ENCODE measurements at places on chromosomes 3 and 15. TPM values are rescaled to one million over a fixed set of nuclear protein-coding genes. Genes with fewer than 3 reads are reported as not detected.

DNA sequence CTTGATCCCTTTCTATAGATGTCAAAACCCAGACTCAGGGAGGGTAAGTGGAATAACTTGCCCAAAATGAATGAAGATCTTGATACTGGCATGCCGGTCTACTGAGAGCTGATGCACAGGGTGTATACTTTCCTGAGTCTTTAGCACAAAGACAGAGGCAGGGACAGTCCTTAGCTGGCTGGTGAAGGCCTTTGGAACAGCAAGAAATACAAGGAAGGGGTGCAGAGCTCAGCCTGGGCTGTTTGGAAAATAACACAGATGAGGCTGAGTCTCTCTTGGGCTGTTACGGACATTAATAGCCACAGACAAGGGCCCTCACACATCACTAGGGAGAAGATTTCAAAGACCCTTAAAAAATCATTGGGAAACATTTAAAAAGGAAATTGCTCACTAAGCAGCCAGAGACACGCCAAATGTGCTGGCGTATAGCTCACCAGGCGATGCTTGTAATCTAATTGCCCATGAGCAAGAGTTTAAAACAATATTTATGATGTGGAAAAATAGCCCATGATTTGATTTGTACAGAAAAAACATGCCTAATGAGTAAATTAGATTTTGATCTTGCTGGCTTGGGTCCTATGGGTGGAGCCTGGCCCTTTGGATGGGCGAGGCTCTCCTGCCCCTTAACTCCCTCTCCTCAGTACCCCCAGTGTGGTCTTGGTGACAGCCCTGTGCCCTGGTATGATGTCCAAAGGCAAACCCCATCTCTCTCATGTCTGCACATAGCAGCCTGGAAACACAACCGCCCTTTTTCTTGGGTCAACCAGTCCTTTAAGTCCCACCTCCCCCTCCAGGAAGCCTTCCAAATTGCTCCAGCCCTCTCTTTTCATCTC is 81.8 kb upstream of the MRPS22 start:
- no peaks in the 10 kb centered on the region for H3K4me1 ChIP-seq
- H3K27me3 ChIP-seq, result peaks cover 10% of the 10 kb centered on the region
- H3K27ac ChIP-seq, result no peak overlapping the region
- no peak for DNase-seq
- no peaks in the 10 kb centered on the region for H3K36me3 ChIP-seq

DPPA4 gene
- total RNA-seq, result not detected

GRCh38 chr3:71874618-71875017 is 89.7 kb upstream of the PROK2 start:
- no peaks in the 10 kb centered on the region for H3K36me3 ChIP-seq
- H3K27me3 ChIP-seq, result peaks cover 9% of the 10 kb centered on the region
- H3K4me3 ChIP-seq, result no peak overlapping the region
- no peak for DNase-seq
- no peaks in the 10 kb centered on the region for H3K4me1 ChIP-seq
- H3K27ac ChIP-seq, result no peak overlapping the region

DNA sequence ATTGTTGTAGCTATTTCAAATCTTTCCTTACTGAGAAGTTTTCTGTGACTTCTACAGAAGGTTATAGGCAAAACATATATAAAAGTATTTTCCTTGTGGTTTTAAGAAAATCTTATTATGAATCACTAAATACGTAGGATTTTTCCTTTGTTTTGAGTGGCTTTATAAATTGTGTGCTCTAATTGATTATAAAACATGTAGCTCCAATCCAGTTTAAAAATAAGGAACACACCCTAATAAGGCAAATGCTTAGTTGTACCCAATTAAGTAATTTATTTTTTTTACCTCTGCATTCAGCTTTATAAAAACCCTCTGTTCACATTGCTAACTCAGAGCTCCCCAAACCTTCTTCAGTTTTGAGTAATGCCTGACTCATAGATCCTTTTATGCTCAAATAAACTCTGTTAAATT is 408.0 kb downstream of the NAALADL2 start:
- peak; percentile 21 for DNase-seq
- no peaks in the 10 kb centered on the region for H3K36me3 ChIP-seq
- H3K27ac ChIP-seq, result peak overlapping the region; percentile 31
- peaks cover 8% of the 10 kb centered on the region for H3K4me1 ChIP-seq
- H3K4me3 ChIP-seq, result no peak overlapping the region
- no peaks in the 10 kb centered on the region for H3K27me3 ChIP-seq

DNA sequence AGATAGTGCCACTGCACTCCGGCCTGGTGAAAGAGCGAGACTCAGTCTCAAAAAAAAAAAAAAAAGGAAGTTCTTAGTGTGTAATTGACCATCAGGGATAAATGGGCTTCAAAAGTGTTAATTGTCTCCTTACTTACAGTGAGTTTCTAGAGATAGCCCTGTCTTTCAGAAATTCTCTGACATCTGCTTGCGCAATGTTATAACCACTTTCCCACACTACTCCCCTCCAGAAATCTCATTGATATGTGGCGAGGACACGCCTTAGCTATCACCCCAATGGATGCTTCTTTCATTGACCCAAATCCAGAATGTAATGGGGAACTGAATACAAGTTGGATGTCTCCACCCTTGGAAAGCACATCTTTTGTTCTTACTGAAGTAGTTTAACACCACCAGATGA is 70.9 kb downstream of the GMPS start:
- no peak overlapping the region for H3K27ac ChIP-seq
- H3K4me1 ChIP-seq, result no peaks in the 10 kb centered on the region
- no peaks in the 10 kb centered on the region for H3K27me3 ChIP-seq
- peaks cover 35% of the 10 kb centered on the region for H3K36me3 ChIP-seq

GRCh38 chr3:40299721-40300335 is 9.7 kb upstream of the EIF1B start:
- H3K27me3 ChIP-seq, result no peaks in the 10 kb centered on the region
- DNase-seq, result peak; percentile 77
- H3K4me3 ChIP-seq, result no peak overlapping the region
- H3K27ac ChIP-seq, result no peak overlapping the region

USP13 gene
- total RNA-seq, result 11.6 TPM

GRCh38 chr3:159843840-159844730 is 144.6 kb upstream of the IL12A start:
- H3K4me3 ChIP-seq, result no peak overlapping the region
- no peaks in the 10 kb centered on the region for H3K36me3 ChIP-seq
- H3K27ac ChIP-seq, result peak overlapping the region; percentile 83
- DNase-seq, result no peak
- H3K4me1 ChIP-seq, result peaks cover 34% of the 10 kb centered on the region
- no peaks in the 10 kb centered on the region for H3K27me3 ChIP-seq

MST1R gene
- total RNA-seq, result 66.4 TPM

GRCh38 chr3:72165317-72165716 is 380.4 kb upstream of the PROK2 start:
- no peak overlapping the region for H3K27ac ChIP-seq
- H3K36me3 ChIP-seq, result no peaks in the 10 kb centered on the region
- no peak overlapping the region for H3K4me3 ChIP-seq
- no peaks in the 10 kb centered on the region for H3K27me3 ChIP-seq

HHATL gene
- total RNA-seq, result not detected

CLEC3B gene
- total RNA-seq, result not detected

DNA sequence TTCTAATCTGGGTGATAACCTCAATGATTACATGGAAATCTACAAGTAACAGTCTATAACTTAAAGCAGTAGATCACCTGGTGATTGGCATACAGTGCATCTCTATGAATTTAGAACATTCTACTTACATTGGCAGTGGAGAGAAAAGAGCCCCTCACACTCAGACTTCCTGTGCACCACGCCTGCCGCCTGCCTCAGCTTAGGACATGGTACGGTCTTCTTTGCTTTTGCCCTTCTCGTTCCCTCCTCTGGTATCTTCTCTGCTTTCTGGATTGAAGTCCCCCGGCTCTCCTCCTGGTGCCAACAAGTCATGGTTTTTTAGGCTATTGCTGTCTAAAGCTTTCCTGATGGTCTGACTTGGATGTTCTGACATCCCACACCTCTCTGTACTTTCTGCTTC is 7.9 kb upstream of the KCNMB3 start:
- DNase-seq, result no peak
- no peaks in the 10 kb centered on the region for H3K36me3 ChIP-seq
- no peaks in the 10 kb centered on the region for H3K27me3 ChIP-seq
- no peak overlapping the region for H3K4me3 ChIP-seq

- H3K27me3 ChIP-seq, result no peaks in the 10 kb centered on the region
- H3K36me3 ChIP-seq, result peaks cover 82% of the 10 kb centered on the region
- DNase-seq, result no peak
- peaks cover 7% of the 10 kb centered on the region for H3K4me1 ChIP-seq
- no peak overlapping the region for H3K27ac ChIP-seq
- no peak overlapping the region for H3K4me3 ChIP-seq
Observed at GRCh38 chr3:19954676-19955075, 7.8 kb downstream of the RAB5A start.

DNA sequence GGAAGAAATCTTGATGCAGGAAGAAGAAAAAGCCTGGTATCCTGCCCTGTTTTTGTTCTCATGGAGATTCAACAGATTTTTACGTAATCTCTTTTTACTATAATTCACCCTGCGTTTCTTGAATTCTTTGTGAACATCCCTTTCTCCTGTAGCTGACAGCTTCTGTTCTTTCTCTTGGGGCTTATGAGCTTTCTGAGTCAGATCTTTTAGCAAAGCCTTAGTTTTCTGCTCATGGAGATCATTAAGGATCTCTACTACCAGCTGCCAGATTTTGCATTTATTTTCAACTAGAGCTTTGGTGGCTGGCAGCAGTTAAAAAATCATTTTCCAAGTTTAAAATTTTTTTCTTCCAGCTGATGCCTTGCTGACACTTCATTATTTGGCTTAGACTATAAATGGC is 51.6 kb downstream of the MOBP start:
- H3K27me3 ChIP-seq, result peaks cover 27% of the 10 kb centered on the region
- H3K4me1 ChIP-seq, result no peaks in the 10 kb centered on the region
- no peak overlapping the region for H3K4me3 ChIP-seq
- no peak overlapping the region for H3K27ac ChIP-seq
- peaks cover 7% of the 10 kb centered on the region for H3K36me3 ChIP-seq

CCDC13 gene
- total RNA-seq, result 1.1 TPM

SLC9C1 gene
- total RNA-seq, result not detected

DNA sequence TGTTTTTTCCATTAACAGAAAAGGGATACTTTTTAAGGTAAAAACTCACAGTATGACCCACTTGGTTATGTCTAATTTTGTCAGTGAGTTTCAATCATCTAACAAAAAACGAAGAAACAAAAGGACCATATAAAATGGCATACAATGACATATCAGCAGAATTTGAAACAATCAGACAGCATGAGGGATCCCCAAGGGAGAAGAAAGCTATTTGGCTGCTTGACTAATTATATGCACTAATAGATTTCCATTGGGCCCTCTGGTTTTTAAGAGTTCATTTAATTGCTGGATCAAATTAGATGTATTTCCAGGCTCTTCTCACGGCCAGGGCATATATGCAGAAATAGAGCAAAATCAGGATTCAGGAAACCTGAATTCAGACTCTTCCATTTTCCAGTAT is 376.4 kb upstream of the GBE1 start:
- H3K4me1 ChIP-seq, result no peaks in the 10 kb centered on the region
- no peaks in the 10 kb centered on the region for H3K36me3 ChIP-seq
- H3K4me3 ChIP-seq, result no peak overlapping the region

GRCh38 chr3:35664460-35664919 is 25.2 kb downstream of the ARPP21 start:
- H3K27me3 ChIP-seq, result peaks cover 84% of the 10 kb centered on the region
- no peak for DNase-seq
- H3K36me3 ChIP-seq, result no peaks in the 10 kb centered on the region
- no peak overlapping the region for H3K4me3 ChIP-seq
- no peaks in the 10 kb centered on the region for H3K4me1 ChIP-seq

CFAP44 gene
- total RNA-seq, result 4.0 TPM

DNA sequence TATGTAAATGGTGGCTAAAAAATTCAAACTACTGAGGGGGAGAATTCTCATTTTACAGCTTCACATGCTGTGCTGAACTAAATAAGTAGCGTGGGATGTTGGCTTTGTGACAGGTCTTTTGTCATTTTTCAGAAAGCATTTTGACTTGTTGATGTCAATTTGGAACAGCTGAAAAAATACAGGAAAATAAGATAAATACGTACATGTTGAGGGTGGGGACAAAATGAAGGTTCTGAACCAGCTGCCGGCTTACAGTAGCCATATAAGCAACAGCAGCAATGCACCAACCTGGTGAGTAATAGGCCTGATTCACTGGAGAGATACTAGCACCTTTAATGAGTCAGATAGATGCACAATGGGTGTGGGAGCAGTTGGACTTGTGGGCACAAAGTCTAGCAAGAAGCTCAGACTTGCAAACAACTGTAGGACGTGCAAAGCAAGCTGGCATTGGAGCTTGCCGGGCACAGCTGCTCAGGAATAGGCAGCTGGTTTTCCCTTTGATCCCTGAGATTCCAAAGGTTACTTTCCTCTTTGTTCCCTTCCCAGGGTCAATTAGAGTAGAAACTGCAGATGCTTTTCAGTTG is 12.9 kb downstream of the B3GNT5 start:
- no peak overlapping the region for H3K4me3 ChIP-seq
- peaks cover 24% of the 10 kb centered on the region for H3K4me1 ChIP-seq
- H3K27ac ChIP-seq, result no peak overlapping the region
- peak; percentile 96 for DNase-seq
- peaks cover 29% of the 10 kb centered on the region for H3K36me3 ChIP-seq
- H3K27me3 ChIP-seq, result no peaks in the 10 kb centered on the region

DNA sequence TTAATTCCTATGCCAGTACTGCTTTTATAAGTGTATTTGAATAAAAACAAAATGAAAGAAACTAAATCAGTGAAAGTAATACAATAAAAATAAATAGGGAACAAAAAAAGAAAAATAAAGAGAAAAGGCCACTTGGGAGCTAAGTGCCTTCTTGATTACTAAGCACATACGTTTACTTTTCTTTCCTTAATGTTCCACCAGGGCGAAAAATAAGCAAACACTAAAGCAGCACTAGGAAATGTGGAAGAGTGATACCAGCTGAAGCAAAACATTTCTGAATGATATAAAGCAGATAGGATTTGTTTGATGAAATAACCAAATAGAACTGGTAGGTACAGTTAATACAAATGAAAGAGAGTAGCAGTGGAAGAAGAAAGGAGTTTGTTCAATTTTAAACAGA is 132.8 kb upstream of the ZPLD1 start:
- no peaks in the 10 kb centered on the region for H3K36me3 ChIP-seq
- no peaks in the 10 kb centered on the region for H3K27me3 ChIP-seq
- peaks cover 34% of the 10 kb centered on the region for H3K4me1 ChIP-seq
- no peak for DNase-seq

DNA sequence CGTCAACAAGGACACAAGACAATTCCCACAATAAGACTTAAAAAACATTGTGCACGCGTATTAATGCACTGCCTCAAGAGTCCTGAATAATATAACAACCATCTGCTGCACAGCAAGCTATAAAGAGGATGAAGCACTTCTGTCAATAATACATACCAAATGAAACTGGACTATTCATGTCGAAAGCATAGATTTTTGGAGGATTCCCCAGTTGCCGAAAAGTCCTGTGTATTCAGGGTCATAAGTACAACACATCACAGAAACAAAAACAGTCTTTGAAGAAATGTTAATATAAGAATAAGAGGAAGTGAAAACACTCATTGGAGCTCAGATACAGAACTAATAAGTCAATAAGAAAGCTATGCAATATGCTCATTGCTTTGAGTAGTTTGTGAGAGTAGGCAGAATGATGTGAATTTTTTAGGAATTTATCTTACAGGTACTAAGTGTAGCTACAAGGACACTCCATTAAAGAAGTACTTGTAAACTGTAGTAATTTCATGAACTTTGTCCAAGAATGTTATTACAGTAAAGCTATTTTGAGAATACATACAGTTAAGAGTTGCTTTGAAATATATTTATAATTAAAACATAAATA is 31.6 kb downstream of the CBLB start:
- H3K4me1 ChIP-seq, result peaks cover 16% of the 10 kb centered on the region
- no peak overlapping the region for H3K4me3 ChIP-seq
- peaks cover 27% of the 10 kb centered on the region for H3K36me3 ChIP-seq

ANKRD34C gene
- not detected for total RNA-seq

All from MCF 10A (cell line).